Activated CD8-positive, alpha-beta memory T cell treated with anti-CD3 and anti-CD28 coated beads for 24 hours (primary cell): ENCODE measurements at places on chromosomes 2 and 18.

DNA sequence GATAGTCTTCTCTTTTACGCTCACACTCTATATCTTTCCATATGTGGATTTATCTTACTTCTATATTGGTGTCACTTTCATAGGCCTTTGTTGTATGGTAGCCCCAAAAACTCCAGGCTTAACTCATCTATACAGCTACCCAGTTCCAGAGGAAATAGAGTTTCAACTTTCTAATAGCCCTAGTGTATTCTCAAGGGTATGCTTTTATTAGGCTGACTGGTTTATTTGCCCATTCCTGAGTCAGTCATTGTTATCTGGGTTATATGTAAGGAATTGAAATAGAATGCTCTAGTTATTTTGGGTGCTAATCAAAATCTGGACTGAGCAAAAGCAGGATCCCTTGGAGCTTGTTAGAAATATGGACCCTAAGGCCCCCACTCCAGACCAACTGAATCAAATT lies 307.4 kb upstream of the KCNJ3 start:
- no peak for DNase-seq

GRCh38 chr18:6013171-6013810 lies 118.0 kb upstream of the TMEM200C start:
- no peak for DNase-seq

DNA sequence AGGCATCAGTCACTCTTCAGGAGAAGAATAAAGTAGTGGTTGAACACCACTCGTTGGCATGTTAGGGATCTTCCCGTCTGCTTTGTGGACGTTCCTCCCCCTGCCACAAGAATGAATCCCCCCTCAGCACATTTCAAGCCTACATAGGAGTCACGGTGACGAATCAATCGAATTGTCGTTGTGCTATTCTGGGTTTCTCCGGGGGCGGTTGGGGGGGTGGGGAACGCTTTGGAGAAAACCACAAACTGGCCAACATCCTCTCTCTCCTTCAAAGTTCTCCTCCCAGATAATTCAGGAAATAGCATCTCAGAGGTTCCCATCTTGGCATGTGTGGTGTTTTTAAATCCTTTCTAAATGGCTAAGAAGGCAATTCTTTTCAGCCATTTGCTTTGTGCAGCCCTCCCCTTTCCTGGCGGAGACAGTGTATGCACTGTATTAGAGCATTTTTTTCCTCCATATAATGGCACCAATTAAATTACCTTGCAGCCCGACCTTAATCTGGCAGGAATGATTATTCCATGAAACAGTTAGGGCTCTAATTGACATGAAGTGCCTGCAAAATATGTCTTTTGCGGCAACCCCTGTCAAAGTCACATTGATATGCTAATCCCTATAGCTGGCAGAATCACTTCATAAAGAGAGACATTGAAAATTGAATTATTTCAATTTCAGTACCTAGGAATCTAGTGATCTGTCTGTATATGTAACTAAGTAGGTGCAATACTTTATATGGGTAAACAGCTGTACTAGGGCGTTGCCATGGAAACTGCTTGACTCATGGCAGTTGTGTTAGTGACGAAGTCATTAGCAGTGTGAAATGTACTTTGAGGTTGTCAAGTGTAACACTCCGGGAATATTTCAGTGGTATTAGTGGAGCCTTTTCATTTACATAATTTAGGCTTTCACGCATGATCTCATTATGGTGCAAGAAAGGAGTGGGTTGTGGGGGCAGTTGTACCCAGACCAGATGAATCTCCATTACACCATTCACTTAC lies 323.4 kb upstream of the SLC14A2 start:
- no peak for DNase-seq

GRCh38 chr2:234495251-234496054 lies 1.4 kb downstream of the ARL4C start:
- DNase-seq, result peak; percentile 78

GRCh38 chr2:227443889-227444568 lies 27.9 kb upstream of the AGFG1 start:
- no peak for DNase-seq

DNA sequence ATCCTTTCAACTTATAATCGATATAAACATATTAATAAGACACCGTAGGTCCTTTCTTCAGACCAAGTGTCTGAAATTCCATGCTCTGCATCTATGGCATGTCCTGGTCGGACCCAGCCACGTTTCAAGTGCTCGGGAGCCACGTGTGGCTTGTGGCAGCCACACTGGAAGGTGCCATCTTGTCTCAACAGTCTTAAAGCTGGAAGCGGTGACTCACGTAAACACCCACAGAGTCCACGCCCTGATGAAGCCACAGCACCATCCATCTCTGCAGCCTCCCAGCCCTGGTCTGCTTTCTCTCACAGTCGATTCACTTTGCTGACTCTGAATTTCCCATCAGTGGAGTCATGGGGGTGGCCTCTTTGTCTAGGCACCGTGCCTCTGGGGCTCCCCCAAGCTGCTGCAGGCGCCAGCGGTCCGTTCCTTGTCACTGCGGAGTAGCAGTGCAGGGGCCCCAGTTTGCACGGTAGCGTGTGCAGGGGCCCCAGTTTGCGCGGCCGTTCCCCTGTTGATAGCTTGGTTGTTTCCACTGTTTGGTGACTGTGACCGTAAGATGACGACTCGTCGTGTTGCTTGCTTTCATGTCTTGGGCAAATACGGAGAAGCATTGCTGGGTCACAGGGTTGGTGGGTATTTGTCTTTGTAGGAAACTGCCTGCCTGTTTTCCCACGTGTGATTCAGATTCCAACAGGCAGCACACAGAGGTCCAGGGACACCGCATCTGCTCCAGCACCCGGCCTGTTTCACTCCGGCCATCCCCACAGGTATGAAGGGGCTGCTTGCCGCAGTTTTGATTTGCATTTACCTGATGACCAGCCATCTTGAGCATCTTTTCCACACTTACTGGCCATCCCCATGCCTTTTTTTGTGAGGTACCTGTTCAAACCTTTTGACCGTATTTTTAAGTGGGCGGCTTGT lies 240.3 kb downstream of the HDAC4 start:
- no peak for DNase-seq

DNA sequence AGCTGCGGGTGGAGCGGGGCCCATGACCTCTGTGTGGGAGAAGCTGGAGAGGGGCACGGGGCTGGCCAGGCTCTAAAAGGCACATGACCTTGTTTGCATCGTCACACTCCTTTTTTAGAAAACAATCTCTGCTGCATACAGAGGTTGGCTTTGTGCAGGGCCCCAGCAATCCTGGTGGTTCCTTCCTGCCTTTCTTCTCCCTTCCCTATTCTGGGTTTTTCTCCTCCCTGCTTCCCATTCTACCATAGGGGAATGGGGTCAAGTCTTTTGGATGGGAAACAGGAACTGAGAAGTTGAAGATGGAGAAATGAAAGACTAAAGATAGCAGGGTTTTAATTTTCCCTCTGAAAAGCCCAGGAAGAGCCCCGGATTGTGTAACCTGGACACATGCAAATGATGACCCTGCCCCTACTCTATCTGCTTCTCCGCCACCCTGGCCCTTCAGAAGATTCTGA lies 53.9 kb downstream of the ASAP2 start:
- DNase-seq, result no peak

DNA sequence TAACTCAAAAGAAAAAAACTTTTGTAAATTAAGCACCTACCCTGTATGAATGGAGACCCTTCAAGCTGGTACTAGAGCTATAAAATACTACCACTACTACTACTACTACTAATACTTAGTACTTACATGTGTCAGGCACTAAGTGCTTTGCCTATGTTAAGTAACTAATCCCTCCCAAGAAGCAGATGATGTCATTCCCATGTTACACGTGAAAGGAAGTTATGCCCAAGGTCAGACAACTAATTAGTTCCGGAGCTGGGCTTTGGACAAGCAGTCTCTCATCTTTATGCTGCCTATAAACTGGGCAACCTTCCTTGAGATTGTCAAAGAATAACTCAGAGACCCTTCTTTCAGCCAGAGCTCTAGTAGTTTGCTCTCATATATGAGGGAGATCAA lies 13.9 kb upstream of the ATP6V1B1 start:
- DNase-seq, result peak; percentile 4

DNA sequence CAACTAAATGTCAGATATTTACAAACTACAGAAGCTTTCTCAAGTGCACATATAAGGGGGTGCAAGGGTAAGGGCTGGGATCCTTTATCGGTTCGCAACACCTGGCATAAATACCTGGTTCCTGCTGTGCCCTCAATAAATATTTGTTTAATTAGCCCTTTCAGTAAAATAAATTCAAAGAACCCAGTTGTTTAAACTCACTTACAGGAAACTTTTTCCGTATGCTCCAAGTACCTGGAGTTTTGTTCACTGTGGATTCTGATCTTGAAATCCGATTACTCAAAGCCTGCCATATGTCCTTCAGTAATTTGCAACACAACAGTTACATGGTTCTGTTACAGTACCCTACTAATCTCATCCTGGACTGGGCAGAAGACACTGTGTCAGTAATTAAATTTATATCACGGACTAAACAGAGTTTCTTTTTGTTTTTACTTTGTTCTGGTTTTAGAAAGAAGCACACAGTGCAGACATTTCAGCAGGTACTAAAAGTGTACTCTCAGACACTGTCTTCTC lies 36.9 kb downstream of the TBC1D8 start:
- no peak for DNase-seq

- no peak for DNase-seq
These were observed 7.6 kb upstream of the CFLAR start for GRCh38 chr2:201108341-201108740.

GRCh38 chr2:179751163-179751809 lies 110.1 kb downstream of the ZNF385B start:
- DNase-seq, result no peak

DNA sequence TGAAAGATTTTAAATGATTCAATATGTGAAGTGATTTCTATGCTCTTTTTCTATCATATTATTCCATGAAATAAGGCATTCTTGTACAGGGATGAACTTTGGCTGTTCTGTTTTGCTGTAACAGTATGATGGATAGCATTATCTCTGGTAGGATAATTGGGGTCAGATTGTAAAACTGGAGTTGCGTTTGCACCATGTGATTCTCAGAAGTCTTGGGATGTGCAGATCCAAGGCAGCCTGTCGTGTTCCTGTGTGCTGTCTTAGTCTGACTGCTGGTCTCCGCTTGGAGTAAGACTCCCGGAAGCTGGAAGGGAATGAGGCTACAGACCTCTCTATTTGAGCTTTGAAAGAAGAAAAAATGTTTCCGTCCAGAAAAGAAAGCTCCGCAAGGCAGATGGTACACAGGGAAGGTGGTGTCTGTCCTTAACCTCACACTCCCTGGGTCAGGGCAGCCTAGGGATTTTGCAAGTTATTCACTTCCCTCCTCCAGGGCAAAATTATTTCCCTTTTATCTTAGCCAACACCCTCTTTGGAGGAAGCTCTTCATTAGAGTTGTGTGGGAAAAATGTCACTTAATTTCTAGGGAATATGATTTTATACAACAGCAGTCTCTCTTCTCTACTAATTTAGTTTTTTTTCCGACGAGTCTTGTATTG lies 250.6 kb downstream of the PTPRM start:
- DNase-seq, result no peak

DNA sequence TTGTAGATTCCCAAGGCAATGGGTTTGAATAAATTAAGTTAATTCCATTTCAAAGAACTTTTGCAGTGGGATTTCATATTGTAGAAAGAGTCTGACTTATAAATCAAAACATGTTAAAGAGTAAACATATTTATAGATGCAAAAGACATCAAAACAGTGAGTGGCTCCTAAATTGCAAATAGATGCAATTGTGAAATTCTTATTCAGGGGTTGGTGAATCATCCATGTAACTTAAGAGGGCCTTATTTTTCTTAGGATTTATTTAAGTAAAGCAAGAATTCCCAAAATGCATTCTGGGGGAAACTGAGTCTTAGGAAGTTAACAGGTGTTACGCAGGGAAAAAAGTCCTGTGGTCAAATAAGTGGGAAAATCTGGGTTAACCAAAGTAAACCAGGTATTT lies 11.3 kb downstream of the TANC1 start:
- no peak for DNase-seq

DNA sequence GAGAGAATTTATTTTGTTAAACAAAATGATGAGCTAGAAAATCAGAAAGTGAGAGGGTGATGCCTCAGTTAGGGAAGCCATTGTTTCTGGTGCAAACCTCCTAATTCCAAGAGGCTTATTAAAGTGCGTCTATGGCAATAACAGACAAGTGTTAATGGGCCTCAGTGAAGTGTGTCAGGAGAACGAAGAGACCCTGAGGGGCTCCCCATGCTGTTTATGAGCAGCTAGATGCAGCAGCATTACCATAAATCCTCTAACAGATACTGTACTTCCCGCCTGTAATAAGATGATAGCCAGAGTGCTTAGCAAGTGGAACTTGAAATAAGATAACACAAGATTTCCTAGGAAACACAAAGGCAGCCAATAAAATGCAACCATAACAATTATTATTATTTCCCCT lies 157.4 kb downstream of the MYT1L start:
- DNase-seq, result no peak

GRCh38 chr2:233853883-233854240 lies 473 bp downstream of the HJURP start:
- DNase-seq, result no peak

DNA sequence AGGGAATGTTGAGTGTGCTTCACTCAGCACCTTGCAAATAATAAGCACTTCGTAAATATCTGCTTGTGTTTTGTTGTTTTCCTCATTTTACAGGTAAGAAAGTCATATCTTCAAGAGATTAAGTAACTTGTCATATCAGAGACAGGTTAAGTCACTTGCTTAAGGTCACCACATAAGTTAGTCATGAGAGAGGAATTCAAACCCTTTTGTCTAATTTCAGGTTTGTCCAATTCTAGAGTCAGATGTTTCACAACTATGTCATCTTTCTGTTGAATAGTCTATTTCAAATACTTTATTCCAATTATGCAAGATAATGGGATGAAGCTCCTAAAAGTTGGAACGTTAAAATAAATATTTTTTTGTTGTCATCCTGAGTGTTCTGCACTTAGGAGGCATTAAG lies 13.5 kb upstream of the CUL3 start:
- no peak for DNase-seq

- DNase-seq, result no peak
These were observed 8.6 kb downstream of the VRK2 start for GRCh38 chr2:58055033-58055786.

GRCh38 chr2:9844576-9844975 lies 1.3 kb downstream of the TAF1B start:
- no peak for DNase-seq

DNA sequence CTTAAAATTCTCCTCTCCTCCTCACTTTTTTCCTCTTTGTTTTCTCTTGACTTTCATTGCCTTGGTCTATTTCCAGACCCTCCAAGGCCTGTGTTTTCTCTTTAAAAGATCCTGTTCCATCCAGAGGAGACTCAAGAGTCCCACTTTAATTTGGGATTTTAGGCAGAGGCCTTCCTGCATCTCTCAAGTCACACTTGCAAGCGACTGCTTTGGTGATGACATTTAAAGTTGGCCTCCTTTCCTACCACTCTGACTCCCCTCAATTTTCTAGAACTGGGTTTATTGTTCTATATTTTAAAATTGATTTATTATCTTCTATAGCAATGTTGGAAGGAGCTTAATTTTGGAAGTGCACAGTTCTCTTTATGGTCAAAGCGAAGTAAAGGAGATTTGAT lies 16.3 kb downstream of the ASAP2 start:
- DNase-seq, result peak; percentile 1

- DNase-seq, result no peak
These were observed 21.8 kb upstream of the NOSTRIN start for GRCh38 chr2:168780669-168781071.
